ENCODE measurements at places on chromosomes 7 and 10.

- no peak for DNase-seq
These were observed 673.7 kb downstream of the SUGCT start for GRCh38 chr7:40808378-40808942.

- no peak for DNase-seq
These were observed 10.4 kb upstream of the FAS start for GRCh38 chr10:88980247-88980646.

DNA sequence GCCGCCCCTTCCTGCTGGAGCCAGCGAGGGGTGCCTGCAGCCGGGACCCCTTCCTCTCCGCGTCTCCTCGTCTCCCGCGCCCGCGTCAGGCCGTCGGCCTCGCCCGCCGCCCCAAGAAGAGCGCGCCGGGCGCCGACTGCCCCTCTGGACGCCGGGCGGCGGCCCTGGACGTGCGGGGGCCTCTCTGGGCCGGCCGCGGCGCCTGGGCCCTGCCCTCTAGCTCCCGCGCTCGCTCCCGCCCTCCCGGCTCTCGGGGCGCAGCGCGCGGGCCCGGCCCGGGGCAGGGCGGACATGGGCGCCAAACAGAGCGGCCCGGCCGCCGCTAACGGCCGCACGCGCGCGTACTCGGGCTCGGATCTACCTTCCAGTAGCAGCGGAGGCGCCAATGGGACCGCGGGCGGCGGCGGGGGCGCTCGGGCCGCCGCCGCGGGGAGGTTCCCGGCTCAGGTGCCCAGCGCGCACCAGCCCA lies 704 bp downstream of the ZNRF2 start:
- no peak for DNase-seq

DNA sequence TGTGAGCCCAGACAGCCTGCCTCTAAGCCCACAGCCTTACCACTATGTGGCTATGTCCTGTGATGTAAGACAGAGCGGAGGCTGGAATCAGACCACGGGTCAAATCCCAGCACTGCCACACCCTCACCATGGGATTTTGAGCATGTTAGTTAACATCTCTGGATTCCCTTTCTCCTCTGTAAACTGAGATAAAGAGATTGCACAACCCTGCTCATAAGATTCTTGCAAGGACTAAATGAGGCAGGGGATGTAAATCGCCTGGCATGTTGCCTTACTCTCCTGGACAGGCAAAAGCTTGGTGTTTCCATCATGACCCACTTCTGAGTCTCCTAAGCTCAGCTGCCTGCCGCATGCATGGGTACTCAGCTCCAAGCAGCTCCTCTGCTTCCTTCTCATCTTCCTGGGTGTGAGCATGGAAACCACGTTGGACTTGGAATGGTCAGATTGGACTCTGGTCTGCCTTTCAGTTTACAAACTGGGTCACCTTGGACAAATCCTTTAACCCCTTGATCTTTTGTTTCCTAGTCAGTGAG lies 41.3 kb upstream of the MTURN start:
- no peak for DNase-seq

- no peak for DNase-seq
These were observed 27.8 kb downstream of the UNC5B start for GRCh38 chr10:71239946-71240795.

DNA sequence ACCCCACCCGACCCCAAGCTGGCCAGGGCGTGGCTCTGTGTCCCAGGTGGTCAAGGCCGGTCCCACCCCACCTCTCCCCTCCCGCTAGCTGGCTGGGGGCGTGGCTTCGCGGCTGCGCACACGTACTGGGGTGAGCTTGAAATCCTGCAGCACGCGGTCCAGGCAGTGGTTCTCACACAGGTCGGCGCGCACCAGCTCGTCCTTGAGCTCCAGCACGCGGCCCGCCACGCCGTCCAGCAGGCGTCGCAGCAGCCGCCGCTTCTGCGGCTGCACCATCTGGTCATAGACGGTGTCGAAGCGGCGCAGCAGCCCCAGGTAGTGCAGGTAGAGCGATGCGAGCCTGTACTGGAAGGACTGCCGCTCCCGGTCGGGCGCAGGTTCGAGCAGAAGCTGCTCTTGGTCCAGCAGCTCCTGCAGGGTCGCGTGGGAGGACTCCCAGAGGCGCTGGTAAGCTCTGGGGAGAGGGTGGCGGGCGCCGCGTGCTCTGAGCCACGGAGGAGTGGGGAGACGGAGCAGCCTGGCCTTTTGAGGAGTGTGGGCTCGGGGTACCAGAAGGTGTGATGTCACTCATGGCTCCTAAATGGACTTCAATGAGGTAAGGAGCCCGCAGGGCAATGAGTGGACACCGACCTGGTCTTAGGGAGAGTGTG lies 5.8 kb downstream of the H2BK1 start:
- DNase-seq: no peak

DNA sequence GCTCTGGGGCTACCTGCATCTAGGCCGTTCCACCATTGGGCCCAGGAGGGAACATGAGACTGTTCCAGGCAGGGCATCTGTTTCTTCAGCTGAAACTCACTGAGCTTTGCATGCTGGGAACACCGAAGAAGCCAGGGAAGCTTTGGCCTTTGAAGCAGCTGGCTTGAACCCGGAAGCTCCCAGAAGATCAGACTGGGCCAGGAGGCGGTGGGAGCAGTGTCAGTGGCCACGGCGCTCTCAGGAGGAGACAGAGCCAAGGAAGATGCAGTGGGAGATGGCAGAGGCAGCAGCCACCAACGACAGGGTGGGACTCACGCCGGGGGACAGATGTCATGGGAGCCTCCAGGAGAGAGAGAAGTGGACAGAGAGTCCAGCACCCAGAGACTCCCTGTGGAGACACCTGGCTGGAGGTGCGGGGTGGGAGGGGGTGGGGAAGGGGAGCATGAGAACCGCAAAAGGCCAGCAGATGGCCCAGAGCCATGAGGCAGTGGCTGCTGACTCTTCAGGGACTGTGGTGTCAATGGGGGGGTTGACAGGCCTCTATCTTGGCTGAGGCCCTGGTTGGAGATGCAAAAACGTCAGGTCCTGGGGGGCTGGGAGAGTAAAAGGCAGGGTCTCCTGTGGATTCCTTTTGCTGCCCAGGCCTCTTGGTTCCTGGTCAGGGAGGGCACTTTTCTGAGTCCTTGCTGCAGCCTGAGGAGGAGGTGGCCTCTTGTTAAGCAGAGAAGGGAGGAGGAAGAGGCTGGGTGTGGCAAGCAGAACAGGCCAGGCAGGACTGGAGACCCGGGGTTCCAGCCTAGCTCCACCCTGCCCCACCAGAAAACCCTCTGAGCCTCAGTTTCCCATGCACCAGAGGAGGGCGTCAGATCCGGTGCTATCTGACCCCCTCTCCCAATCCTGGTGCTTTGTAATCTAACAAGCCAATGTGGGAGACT lies 6.3 kb upstream of the AQP1 start:
- DNase-seq: no peak

DNA sequence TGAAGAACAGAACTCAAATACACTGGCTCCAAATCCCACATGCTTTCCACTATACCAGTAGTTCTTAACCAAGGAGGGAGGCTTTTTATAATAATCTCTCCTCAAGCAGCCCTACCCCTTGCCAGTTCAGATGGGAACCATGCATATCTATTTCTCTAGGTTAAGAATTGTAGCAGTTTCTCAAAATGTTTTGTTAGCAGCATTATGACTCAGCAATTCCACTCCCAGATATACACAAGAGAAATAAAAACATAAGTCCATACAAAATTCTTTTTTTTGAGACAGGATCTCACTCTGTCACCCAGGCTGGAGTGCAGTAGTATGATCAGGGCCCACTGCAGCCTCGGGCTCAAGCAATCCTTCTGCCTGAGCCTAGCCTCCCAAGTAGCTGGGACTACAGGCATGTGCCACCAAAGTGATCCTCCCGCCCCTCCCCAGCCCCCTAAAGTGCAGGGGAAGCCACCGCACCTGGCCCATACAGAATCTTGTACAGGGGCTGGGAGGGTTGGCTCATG lies 18.1 kb downstream of the YWHAG start:
- DNase-seq: no peak

- peak; percentile 12 for DNase-seq
These were observed 26.7 kb downstream of the ERCC6 start for GRCh38 chr10:49512121-49512809.
